ENCODE measurements at places on chromosomes 5 and 9.

DNA sequence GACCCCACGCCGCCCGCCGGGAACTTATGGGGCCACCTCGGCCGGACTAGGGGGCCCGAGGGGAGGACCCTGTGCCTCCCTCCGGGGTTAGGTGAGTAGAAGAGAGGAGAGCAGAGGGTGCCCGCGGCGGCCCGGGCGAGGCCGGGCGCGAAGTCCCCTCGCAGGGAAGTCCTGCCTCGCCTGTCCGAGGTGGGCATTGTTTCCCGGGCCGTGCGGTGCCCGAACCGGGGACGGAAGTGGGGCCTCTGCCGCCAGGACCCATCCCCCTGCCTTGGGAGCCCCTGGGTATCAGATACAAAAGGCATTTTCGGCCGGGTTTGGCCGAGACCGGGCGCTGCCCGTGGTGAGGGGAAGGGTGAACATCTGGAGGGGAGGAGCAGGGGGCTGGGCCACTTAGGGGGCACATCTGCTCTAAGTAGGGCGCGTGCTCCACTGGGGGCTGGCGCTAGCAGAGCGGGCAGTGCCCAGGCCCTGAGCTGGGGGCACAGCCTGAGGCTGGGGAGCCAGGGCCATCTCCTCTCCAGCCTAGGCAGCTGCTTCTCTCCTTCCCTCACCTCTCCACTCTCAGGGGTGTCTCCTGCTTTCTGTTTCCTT is 48.2 kb downstream of the DAB2IP start:
- DNase-seq: no peak

DNA sequence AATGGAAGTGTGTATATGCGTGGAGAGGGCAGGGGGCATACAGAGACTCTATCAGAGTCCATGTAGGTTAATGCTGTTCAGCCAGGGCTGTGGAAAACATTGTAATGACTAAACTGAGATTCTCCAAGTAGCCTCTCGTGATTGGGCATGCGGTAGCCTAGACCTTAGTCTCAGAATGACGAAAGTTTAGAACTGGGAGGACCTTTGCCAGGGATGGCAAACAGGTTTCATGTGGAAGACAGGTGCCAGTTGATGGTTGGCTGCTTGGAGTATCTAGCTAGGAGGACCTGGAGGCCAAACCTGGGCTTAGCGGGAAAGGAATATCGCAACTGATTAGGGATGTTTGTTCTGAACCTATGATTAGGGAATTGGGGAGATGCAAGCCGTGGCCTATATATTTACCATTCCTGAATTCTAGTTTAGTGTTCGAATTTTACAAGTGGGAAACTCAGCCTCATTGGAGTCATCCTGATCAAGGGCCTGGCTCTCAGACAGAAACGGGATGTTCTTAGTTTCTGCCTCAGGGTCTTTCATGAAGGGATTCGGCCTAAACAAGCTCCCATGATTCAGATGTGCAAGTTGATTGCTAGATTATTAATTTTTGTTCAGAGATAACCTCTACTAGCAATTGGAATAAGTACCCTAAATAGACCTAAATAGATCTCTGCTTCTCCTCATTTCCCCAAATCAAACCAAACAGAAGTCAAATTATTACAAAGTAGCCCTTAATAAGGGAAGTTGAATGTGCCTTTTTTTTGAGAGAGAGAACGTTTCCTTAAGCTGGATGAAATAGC is 26.8 kb upstream of the TJP2 start:
- DNase-seq: no peak

- peak; percentile 96 for DNase-seq
These were observed 72.0 kb upstream of the C9orf72 start for GRCh38 chr9:27645161-27645840.

GRCh38 chr9:83011611-83012010 is 51.3 kb downstream of the RASEF start:
- DNase-seq: no peak

GRCh38 chr9:85151162-85151561 is 481.6 kb downstream of the NTRK2 start:
- peak; percentile 9 for DNase-seq

DNA sequence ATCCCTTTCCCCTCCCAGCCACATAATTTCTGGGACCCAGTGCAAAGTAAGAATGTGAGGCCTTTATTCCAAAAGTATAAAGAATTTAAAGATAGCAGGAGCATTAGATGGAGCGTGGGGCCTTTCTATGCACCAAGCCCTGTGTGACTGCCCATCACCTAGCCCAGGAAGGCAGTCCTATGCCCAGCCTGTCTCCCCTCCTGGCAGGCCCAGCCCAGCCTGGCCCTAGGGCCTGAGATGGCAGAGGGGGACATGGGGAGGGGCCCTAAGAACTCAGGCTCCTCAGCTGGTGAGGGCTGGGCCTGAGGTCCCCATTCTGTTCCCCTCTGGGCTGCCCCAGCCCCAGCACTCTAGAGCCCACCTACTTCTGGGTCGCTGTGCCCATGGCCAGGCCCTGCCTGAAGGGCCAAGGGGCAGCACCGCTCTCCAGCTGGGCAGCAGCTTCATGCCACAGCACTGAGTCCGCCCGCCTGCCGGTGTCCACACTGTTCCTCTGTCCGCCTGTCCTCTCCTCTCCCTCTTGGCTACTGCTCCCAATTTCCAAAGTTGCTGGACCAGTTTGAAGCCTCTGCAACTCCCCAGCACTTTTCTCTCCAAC is 995 bp upstream of the SLC23A1 start:
- no peak for DNase-seq

DNA sequence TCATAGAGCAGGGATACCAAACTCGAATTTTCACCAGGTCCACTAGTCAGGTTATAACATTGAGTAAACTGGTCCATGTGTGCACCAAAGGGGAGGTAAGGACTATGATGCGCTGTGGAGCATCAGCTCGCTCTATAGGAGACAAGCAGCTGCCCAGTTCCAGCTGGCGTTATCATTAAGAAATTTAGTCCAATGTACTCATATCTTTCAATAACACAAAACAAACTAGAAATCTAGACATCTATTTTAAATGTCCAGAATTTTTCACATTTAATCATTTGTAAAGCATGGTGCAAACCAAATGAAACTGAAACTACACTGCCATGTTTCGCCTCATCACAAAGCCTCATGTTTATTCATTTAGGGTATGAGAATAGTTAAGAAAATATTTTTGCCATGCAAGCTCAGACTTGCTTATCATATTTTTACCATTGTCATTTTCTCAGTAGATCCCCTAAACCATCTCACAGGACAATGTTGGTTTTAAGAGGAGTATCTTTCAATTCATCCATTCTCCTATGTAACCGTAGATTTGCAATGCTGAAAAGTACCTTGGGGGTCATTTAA is 50.9 kb downstream of the ZNF474 start:
- no peak for DNase-seq

GRCh38 chr5:154776167-154776566 is 21.0 kb downstream of the LARP1 start:
- no peak for DNase-seq

DNA sequence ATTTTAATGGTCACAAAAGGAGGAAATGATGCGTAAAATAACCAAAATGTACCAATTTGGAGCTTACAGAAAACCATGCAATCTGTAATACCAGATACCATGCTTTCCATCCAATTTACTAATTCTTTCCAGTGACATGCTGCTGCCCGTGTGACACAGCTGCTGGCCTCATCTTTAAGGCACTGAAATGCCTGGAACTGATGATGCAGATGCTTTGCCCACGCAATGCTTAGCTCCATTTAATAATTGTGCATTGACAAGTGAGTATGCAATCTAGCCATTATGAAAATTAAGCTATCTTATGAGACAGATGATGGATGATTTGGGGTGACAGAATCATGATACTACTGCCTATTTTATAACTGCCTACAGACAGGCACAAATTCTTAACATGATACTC is 169.2 kb upstream of the CTNND2 start:
- DNase-seq: no peak

DNA sequence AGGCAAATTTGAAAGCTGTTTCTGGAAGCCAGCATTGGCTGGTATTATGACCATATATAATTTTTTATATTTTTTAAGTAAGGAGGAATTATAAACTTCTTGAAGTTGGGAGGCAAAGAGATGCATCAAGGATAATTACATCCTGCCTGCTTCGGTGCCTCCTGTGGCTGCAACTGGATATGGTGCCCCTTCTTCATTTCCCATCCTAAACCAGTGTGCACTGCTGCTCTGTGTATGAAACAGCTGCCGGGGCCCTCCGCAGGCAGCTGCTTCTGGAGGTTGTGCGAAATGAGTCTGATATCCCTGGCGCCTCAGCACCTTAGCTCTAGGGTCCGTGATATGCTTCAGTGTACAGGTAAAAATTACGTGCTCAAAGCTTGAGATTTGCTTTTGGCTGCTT is 304.2 kb downstream of the ENC1 start:
- DNase-seq: peak; percentile 70

- no peak for DNase-seq
These were observed 47.3 kb downstream of the S1PR3 start for GRCh38 chr9:89038382-89039103.

- no peak for DNase-seq
These were observed 25.6 kb upstream of the ANKRD33B start for GRCh38 chr5:10538103-10538788.

- no peak for DNase-seq
These were observed 6.5 kb downstream of the ARL14EPL start for GRCh38 chr5:116038817-116039216.
